Epithelial cell of proximal tubule (primary cell): ENCODE measurements at places on chromosomes 1 and 21. TPM values are rescaled to one million over a fixed set of nuclear protein-coding genes. Genes with fewer than 3 reads are reported as not detected.

- DNase-seq = no peak
Observed at GRCh38 chr1:109239409-109240068, 9.8 kb upstream of the CELSR2 start.

- DNase-seq = no peak
Observed at GRCh38 chr1:75640137-75640536, 29.2 kb upstream of the SLC44A5 start.

- DNase-seq = no peak
Observed at GRCh38 chr1:231217056-231217455, 24.0 kb upstream of the GNPAT start.

The GPR89B gene
- 9.1 and 10.6 TPM in 2 replicates for total RNA-seq

DNA sequence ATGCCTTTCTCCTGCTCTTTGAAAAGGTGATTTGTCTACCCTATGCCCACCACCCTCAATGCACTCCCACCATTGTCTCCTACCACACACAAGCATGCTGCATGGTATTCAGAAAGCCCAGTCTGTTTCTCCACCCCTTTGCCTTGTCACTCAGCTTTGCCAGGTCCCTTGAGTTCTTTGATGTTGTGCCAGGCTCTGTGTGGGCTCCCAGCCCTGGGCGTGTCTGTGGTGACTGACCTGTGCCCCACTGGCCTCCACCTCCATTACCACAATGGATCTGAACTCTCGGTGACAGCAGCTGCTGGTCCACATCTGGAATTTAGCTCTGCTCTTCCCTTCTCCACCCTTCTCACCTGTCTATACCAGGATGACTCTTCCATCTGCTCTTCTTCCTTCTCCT, 34.9 kb downstream of the ATP2B4 start:
- no peak for DNase-seq

DNA sequence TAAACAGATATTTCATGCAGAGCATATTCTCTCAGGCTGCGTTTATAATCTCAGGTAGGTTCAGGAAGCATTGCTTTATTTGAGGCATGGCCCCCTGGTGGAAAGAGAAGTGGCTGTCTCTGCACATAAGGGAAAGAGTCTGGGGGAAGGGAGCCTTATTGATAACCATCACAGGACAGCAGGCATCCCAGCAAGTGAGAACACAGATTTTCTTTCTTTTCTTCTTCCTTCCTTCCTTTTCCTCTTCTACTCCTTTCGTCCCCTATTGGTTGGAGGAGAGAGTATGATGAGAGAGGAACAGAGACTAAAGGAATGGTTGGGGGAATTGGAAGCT, 21.9 kb downstream of the TSNAX start:
- DNase-seq = no peak

DNA sequence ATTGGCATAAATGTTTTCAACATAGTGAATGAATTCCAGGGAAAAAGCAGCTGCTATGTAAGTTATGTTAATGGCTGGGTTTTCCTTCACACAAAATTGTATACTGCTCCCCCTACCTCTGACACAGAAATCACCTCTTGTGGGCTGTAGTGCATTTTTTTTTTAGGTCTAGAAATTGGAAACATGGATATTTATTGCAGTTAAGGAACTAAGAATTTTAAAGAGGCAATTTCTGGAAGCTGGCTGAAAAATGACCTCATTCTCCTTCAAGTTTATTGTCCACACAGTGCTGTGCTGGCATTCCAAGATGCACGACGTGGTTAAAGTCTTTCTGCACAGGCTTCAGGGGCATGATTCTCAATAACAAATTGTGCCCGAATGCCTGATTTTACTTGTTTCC, 1424.2 kb downstream of the MRPL39 start:
- no peak for DNase-seq

The ADCY10 gene
- not detected in 2 replicates for total RNA-seq

GRCh38 chr1:9782897-9783296, 40.9 kb downstream of the CLSTN1 start:
- DNase-seq = no peak

DNA sequence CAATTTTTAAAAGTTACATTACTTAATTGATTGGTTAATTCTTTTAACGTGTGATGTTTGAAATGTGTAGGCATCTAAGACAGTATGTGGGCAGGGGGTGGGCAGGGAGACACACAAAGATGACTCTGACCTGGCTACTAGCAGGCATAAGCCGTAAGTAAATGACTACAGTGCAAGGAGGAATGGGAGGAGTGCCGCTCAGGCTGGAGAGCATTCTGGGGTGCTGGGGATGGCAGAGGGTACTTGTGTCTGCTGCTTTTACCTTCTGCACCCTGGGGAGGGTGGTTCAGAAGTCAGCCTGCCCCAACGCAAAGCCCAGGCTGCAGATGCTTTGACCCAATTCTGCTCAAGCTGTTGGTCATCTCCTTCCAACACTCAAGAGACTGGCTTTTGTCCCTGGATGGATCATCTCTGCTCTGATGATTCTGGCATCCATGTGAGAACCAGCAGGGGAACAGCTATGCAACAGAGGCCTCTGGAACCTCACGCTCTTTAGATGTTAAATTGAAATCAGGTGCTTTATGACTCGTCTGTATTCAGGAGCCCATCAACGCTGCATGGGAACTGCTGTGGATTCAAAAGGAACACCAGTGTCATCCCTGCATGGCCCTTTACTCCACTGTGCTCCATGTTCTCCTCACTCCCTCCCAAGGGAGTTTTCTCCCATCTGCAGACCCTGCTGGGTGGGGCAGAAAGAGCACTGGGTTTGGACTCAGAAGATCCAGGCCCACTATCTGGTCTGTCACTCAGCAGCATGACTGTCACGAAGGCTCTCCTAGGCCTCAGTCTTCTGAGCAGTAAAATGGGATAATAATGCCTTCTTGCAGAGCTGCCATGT, 78.8 kb downstream of the FAM78B start:
- DNase-seq = no peak

The CYP4B1 gene
- not detected in 2 replicates for total RNA-seq
